AG04449 (cell line): ENCODE measurements at places on chromosomes 1 and 21.

DNA sequence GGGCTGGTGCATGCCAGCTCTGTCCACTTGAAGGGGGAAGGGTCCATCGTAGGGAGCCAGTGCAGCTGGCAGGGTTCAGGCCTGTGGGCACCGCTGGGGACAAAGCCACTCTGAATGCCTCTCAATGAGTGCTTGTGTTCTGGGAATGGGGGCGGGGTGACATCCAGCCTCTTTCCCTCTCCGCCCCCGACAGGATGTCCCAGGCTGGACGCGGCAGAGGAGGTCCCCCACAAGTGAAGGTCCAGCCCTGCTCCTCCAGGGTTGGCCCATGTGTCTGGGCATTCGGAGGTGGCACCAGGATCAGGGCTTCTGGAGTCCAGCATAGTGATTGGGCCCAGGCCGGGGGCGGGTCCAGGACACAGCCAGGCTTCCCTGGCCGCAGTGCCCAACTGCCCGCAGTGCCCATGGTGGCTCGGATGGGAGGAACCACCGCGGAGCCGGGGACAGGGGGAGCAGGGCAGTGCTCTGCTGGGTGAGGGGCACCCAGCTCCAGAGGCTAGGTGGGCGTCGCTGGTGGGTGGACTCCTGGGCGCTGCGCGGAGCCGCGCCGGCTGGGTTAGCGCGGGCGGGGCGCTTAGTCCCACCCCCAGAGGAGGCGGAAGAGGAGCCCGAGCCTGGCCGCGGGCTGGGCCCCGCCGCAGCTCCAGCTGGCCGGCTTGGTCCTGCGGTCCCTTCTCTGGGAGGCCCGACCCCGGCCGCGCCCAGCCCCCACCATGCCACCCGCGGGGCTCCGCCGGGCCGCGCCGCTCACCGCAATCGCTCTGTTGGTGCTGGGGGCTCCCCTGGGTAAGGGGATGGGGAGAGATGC lies at the start of gene SHISA4:
Gene SHISA4 (plus strand): TSS at position 617 of the 808 bp plus-strand sequence. CDS start 97 bp downstream, at position 714.
- no peak for DNase-seq

GRCh38 chr1:97053268-97053667 lies 331.7 kb downstream of the PTBP2 start:
- DNase-seq: no peak

DNA sequence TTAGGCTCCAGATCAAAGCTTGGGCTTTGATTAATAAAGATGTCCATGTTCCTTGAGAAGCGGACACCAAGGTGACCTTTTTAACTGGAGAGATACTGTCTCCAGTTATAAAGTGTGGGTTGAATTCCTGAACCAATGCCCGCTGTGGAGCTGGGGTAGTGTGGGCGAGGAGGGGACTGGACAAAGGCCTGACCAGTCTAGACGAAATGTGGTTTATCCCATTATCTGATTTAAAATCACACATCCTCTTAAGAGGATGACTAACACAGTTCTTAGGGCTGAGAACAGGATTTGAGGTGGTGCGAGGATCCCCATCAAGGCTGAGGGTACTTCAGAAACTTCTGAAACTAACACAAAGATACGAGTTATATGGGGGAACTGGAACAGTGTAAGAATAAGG lies 84.5 kb upstream of the GCLM start:
- DNase-seq: no peak

DNA sequence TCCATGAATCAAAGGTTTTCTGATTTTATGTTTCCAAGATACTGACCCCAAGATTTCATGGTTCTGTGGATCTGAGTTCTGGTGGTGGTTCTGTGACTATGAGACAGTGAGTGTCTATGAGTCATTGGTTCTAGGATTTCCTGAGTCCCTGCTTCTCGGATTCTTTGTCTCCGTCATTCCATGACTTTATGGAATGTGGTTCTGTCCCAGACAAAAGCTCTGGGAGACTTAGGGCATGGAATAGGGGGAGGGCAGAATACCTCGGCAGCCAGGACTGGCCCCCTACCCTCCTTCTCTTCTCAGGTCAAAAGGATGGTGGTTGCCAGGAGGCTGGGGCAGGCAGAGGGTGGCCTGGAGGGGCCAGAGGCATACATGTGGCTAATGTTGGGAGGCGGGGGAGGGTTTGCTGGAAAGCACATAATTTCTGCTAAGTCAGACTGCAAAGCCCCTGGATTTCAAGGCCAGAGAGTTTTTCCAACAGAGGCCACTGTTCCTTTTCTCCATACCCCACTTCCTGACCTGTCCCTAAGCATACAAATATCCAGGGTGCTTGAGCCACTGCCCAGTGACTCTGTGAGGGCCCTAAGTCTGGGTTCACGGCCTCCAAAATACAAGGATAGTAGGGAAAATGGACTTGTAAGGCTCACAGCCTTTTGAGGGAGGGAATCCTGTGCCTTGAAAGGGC lies 17.2 kb downstream of the CDCP2 start:
- DNase-seq: no peak

DNA sequence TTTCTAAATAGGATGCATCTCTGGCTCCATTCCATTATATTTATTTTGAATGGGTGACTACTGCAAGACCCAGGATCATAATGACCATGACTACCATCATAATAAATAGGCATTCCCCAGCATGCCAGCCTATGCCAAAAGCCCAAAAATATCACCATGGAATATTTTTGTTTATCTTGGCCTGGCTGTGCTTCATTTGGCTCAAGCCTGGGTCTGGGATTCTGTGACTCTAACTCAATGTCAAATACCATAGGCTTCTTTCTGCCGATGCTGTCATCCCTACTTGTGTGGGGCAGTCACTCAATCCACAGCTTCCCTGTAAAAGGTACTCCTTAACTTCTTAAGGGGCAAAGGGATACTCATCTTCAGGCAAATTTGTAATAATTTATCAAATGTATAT lies 66.6 kb downstream of the DIRAS3 start:
- DNase-seq: no peak

GRCh38 chr1:41745022-41745421 lies 173.7 kb downstream of the HIVEP3 start:
- no peak for DNase-seq

DNA sequence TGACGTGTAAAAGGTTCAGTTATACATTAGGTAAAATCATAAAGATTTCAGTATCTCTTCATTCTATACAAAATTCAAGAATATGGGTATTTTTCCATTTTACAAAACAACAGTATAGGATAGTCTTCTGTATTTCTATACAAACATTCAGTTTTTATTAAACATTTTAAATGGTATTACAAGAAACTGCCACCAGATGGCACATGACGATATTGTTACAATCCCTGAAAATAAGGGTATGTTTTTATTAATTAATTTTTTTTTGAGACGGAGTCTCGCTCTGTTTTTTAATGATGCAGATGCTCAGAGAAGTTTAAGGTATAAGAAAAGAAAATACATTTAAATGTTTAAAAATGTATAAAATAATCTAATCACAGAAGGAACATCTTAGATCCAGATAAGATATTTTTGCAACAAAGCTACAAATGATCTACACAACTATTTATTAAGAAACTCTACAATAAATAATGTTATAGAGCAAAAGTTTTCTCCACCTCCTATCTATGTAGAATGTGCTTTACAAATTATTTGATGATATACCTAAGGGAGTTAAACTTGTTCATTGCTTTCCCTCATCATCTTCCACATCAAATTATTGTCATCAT lies 23.5 kb upstream of the RSBN1 start:
- no peak for DNase-seq

DNA sequence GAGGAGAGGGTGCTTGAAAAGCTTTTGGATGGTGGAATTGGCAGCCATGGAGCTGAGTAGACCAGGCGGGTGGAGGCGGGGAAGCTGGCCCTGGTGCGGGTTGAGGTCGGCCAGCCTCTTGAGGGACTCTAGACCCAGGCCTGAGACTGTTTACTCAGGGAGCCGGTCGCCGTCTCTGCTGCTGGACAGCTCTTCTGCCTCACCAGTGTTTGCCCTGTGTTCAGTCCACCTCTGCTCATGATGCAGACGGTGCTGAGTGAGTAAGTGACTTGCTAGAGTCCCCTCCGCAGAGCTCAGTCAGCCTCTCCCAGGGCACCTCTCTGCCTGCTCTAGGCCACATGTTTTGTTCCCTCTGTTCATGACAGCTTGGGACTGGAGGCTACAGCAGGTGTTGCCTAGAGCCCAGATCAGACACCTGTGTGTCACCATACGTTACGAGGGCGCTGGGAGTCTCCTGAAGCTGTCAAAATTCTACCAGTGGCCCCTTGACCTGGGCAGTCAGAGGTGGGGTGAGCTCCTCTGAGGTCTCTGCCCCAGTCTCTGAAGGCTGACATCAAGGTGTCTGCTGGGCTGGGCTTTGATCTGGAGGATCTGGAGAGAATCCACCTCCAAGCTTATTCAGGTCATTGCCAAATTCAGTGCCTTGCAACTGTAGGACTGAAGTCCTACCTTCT lies 73.5 kb upstream of the WNT4 start:
- no peak for DNase-seq

GRCh38 chr1:8364528-8365442 lies 46.9 kb downstream of the SLC45A1 start:
- no peak for DNase-seq

GRCh38 chr1:31151402-31151801 lies 85.9 kb upstream of the PUM1 start:
- no peak for DNase-seq

DNA sequence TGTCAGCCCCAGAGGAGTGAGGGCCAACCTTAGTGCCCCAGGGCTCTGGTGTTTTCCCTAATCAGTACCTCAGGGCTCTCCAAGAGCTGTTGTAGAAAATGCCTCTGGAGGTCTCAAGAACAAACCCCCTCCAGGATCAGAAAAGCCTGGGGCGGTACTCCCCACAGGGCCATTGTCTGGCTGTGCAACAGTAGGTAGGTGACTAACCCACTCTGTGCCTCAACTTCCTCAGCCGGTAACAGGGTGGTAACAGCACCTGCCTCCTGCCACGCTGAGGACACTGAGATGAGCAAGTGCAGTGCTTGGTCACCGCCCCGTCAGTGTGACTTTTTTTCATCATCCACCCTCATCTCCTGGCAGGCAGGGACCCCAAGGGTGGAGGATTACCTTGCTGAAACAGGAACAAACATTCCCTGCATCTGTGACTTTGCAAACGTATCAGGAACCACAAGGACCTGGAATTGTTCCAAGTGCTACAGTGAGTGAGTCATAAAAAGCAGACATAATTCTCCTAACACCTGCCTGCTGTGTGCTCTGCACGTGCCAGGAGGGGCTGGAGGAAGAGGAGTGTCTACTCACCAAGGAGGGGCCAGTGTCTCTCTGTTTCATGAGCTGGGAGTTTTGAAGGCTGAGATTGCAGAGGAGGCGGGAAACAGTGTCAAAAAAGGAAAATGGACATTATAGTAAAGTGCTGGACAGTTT lies 440.8 kb downstream of the NPHP4 start:
- no peak for DNase-seq

GRCh38 chr1:41588334-41588875 lies 103.9 kb upstream of the EDN2 start:
- DNase-seq: no peak

DNA sequence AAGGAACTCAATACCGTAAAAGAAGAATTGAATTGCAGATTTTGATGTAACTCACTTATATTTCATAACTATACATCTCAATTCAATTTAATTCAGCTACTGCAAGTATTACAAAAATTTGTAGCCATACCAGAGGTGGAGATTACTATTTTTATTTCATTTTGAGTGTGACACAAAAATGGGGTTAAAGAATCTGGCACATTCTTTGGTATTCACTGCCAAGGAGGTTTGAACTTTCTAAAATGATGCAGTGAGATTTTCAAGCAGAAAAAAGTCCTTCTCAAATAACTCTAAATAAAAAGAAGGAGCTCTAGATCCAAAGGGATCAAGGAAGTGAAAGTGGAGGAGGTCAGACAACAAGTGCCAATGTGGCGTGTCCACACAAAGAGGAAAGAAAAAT lies 569.0 kb downstream of the DPYD start:
- DNase-seq: no peak

- no peak for DNase-seq
These were observed 80.2 kb downstream of the LRRC8D start for GRCh38 chr1:89900791-89901708.

GRCh38 chr1:29901624-29902325 lies 665.5 kb downstream of the PTPRU start:
- DNase-seq: no peak

DNA sequence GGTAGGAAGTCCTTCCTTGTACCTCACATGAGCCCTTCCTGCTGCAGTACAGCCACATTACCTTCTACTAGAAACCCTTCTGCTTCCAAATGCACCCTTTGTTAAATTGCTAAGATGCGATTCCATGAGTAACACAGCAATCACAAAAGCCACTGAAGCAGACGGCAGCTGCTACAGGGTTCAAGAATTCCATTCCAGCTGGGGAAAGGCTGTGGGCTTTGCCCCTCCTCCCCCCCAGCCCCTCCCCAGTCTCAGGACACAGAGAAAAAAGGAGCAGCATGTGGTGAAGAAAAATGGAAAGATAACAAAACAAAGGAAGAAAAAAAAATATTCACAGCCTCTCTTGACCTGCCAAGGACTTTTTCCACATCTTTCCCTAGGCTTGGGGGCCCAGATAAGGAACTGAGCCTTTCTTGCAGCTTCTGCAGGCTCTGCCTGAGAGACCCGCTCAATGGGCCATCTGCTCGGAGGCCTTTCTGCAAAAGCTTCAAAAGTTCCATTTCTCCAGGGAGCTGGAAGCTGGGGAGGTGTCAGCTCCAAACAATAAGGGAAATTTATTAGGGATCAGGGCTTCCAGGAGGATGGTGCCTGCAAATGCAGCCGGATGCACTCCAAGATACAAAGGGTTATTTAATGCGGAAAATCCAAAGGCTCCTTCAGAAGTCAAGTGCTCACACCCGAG lies 72.1 kb downstream of the SYT2 start:
- no peak for DNase-seq

- no peak for DNase-seq
These were observed 79.9 kb downstream of the MORN1 start for GRCh38 chr1:2311184-2312032.

GRCh38 chr1:10054465-10054864 lies 21.7 kb downstream of the UBE4B start:
- DNase-seq: no peak

DNA sequence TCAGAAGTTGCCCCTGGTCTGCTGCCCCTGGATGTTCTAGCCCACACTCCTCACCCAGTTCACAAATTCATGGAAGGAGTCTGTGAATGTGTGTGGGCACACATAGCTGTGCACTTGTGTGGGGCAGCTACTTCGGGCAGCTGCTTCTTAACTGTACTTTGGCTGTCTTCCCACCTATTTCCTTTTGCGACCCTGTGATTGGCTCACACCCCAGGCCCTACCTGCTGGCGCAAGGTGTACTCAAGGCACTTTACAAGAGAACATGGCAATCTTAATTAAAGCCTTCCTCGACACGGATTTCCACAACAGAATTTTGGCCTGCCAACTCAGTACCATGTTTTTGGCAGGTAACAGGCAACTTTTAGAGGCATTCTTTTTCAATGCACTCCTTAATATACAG lies 86.5 kb upstream of the CTTNBP2NL start:
- DNase-seq: no peak
